Activated naive CD4-positive, alpha-beta T cell (primary cell): ENCODE measurements at places on chromosomes 11 and 22.

- DNase-seq = no peak
Observed at GRCh38 chr11:41522899-41523672, 63.6 kb upstream of the LRRC4C start.

- DNase-seq = no peak
Observed at GRCh38 chr11:35787013-35787504, 124.5 kb downstream of the TRIM44 start.

- no peak for DNase-seq
Observed at GRCh38 chr22:29524442-29525191, 28.9 kb downstream of the THOC5 start.

- DNase-seq = no peak
Observed at GRCh38 chr11:34514597-34514996, 1.0 kb upstream of the ELF5 start.

GRCh38 chr11:117945047-117945810 lies 16.0 kb upstream of the TMPRSS13 start:
- DNase-seq = no peak

GRCh38 chr22:33166206-33166605 lies 108.0 kb upstream of the SYN3 start:
- DNase-seq = no peak

DNA sequence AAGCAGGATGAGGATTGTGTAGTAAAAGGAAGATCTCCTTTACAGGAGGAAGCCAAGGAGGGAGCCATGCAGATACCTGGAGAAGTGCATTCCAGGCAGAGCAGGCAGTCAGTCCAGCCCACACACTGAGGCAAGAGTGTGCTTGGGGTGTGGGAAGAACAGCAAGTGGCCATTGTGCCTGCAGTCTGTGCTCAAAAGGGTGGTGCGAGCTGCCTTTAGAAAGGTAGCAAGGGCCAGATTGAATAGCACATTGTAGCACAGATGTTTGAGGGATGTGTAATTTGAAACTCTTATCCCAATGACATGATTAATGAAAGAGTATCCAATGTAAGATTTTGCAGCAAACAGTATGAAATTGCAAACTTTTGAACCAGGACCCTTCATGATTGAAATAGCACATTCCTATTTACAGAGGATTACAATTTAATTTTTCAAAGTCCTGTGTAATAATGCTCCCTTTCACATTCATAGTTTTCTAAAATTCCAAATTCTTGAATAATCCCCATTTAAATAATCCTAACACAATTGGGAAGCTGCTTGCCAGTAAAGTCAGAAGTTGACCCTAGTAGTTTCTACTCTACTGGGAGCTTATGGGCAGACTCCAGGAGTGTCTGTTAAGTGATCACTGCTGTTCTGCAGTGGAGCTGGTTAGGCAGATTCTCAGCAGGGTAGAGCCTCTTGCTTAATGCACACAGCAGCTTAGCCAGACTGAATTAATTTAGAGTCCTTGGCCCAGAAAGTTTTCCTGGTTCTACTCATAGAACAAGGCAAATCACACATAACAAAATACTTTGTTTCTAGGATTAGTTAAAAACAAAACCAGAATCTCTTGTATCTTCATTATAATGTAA lies 78.1 kb downstream of the CYB5R2 start:
- no peak for DNase-seq

GRCh38 chr11:2093575-2094353 lies 45.4 kb downstream of the IGF2 start:
- DNase-seq = no peak

GRCh38 chr11:535210-535518 lies 212 bp downstream of the HRAS start:
- no peak for DNase-seq

GRCh38 chr11:120715239-120715638 lies 203.7 kb downstream of the GRIK4 start:
- DNase-seq = no peak

DNA sequence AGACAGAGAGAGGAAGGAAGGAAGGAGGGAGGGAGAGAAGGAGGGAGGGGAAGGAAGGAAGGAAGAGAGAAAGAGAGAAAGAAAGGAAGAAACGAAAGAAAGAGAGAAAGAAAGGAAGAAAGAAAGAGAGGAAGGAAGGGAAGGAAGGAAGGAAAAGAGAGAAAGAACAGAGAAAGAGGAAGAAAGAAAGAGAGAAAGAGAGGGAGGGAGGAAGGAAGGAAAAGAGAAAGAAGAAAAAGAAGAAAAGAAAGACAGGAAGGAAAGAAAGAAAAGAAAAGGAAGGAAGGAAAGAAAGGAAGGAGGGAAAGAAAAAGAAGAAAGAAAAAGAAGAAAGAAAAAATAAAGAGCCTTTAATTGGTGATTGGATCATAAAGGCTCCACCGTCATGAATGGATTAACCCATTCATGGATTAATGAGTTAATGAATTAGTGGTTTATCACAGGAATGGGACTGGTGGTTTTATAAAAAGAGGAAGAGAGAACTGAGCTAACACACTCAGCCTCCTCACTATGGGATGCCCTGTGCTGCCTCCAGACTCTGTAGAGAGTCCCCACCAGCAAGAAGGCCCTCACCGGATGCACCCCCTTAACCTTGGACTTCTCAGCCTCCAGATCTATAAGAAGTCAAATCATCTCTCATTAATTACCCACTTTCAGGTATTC lies 9.0 kb upstream of the PLAAT2 start:
- no peak for DNase-seq

GRCh38 chr11:77381729-77382665 lies 80.5 kb upstream of the GDPD4 start:
- no peak for DNase-seq

GRCh38 chr22:39496131-39496838 lies 5.8 kb upstream of the MIEF1 start:
- peak; percentile 42 for DNase-seq

GRCh38 chr11:12397931-12398334 lies 20.6 kb downstream of the PARVA start:
- DNase-seq = no peak

GRCh38 chr22:18068381-18068988 lies 9.3 kb upstream of the PEX26 start:
- DNase-seq = no peak

- DNase-seq = no peak
Observed at GRCh38 chr11:19769820-19770219, 57.2 kb downstream of the NAV2 start.

GRCh38 chr11:76207642-76208401 lies 1.5 kb upstream of the WNT11 start:
- DNase-seq = peak; percentile 65

DNA sequence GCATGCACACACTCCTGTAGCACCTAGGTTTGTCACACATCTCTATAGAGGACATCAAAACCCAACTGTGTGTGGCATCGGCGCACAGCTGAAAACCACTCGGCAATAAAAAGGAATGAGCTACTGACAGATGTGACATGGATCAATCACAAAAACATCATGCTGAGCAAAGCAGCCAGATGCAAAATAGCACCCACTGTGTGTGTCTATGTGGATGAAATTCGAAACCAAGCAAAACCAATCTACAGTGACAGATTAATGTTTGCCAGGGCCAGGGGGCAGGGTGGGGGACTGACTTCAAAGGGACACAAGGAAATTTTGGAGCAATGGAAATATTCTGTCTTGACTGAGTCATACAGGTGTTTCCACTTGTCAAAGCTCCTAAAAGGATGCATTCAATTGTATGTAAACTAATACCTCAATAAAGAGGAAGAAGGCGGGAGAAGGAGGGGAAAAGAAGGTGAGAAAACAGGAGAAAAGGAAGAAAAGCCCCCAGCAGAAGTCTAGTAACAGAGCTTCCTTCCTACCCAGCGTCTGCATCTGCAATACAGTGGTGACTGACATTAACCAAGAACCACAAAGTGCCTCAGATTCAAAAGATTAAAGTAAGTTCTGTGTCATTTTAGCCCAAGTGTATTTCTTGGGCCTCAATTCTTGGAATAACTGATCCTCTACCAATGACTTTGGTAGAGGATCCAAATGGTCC lies 49.8 kb downstream of the PACSIN2 start:
- DNase-seq = no peak

DNA sequence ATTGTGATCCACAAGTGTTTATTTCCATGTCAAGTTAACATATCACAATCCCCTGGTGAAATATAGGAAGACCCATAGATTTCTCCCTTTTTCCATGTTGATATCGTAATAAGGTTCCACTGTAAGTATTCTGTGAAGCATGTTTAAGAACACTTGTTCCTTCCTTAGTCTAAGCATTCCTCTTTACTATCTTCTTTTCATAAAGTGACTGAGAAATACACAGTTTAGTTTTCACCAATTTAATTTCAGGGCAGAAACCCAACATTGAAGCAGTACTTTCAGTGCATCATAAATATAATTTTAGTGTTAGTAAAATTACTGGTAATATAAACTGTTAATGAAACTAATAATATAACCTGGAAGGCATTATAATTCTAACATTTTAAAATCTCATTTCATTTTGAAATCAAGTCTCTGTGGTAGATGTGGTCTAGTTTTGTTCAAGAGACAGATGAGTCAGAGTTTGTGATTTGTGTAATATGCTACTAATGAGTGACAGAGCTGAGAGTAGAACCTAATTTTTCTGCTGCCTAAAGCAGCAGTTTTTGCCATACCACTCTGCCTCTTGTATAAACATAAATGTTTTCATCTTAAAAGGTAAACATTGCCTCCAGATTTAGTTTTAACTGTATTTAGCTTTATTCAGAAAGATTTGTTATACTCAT lies 79.4 kb downstream of the ATM start:
- DNase-seq = no peak

GRCh38 chr22:48740086-48740730 lies 1087.5 kb downstream of the BRD1 start:
- DNase-seq = no peak

GRCh38 chr11:34151166-34151565 lies 45.7 kb downstream of the NAT10 start:
- no peak for DNase-seq

DNA sequence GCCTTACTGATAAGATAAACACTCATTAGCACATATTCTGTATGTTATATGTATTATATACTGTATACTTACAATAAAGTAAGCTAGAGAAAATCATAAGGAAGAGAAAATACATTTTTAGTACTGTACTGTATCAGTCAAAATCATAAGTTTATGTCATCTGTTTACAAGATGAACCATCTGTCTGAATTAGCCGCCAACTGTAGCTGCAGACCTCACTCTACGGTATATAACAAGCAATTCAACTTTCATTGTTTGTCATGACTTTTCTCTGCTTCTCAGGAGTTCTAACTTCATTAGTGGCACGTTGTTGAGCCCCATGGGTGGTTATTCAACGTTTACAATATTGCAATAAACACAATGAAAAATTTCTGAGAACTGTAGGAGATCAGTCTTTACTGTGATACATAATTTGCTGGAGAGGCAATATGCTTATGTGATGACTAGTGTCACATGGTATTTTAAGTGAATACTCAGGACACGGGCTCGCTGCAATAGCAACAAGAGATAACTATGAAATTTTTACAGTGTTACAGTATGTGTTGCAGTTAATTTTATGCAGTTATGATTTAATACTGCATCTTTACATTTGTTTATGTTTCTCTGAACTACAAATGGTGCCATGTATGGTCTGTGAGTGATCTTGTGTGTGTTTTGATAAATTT lies 132.2 kb upstream of the CTSC start:
- DNase-seq = no peak
